Stimulated activated CD8-positive, alpha-beta memory T cell treated with anti-CD3 and anti-CD28 coated beads, Interleukin-4, amount 100 ng/mL, for 24 hours (primary cell): ENCODE measurements at places on chromosomes 3 and 15.

GRCh38 chr3:135166266-135166825, 371.3 kb downstream of the EPHB1 start:
- DNase-seq = no peak

DNA sequence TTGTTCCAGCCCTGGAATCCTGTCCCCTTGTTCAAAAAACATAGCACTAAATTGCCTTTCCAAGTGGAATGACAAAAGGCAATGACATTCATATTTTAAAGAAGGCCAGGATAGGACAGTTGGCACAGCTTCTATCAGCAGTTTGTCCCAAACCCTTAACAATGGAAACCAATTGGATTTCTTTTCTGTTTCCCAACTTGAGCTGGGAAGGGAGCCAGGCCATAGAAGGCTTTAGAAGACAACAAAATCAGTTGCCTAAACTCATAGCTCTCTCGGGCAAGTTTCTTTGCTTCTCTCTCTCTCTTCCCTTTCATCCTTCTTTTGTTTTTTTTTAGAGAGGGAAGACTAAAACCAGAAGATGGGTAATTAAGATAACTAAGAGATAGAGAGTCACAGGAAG, 227.7 kb upstream of the TPRG1 start:
- DNase-seq = no peak

DNA sequence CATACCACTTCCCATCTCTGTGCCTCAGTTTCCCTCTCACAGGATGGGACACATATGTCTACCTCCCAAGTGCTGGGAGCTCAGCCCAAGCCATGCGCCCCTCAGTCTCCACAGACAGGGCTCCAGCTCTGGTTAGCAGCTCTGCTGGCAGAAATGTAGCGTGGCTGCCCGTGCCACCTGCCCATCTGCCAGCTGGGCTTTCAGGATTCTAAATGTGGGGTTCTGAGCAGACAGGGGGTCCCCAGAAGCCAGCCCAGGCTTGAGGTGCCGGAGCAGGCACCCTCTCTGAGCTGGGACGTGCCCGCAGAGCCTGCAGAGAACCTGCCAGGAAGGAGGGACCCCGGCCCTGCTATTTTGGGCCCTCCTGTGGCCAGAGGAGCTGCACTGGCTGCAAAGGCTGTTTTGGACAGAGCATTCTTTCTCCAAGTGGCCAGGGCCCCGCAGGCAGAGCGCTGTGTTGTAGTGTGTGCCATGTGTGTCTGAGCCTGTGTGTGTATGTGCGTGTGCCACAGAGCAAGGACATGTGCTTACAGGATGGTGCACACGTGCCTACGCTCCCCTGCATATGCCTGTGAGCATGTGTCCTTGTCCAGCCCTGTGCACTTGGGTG, 31.7 kb downstream of the PSTPIP1 start:
- DNase-seq = no peak

- no peak for DNase-seq
These were observed 74.8 kb downstream of the AQP9 start for GRCh38 chr15:58212909-58213526.

GRCh38 chr15:47872208-47872607, 154.9 kb downstream of the SEMA6D start:
- DNase-seq = no peak

- no peak for DNase-seq
These were observed 171.5 kb downstream of the RPLP1 start for GRCh38 chr15:69624155-69624520.

GRCh38 chr3:106294121-106294520, 425.3 kb upstream of the CBLB start:
- no peak for DNase-seq

- no peak for DNase-seq
These were observed 292.0 kb downstream of the PLCL2 start for GRCh38 chr3:17176757-17177156.

GRCh38 chr3:45642731-45643152, 46.5 kb upstream of the SACM1L start:
- no peak for DNase-seq

- DNase-seq = no peak
These were observed 292.0 kb upstream of the SLCO3A1 start for GRCh38 chr15:91561371-91562100.

DNA sequence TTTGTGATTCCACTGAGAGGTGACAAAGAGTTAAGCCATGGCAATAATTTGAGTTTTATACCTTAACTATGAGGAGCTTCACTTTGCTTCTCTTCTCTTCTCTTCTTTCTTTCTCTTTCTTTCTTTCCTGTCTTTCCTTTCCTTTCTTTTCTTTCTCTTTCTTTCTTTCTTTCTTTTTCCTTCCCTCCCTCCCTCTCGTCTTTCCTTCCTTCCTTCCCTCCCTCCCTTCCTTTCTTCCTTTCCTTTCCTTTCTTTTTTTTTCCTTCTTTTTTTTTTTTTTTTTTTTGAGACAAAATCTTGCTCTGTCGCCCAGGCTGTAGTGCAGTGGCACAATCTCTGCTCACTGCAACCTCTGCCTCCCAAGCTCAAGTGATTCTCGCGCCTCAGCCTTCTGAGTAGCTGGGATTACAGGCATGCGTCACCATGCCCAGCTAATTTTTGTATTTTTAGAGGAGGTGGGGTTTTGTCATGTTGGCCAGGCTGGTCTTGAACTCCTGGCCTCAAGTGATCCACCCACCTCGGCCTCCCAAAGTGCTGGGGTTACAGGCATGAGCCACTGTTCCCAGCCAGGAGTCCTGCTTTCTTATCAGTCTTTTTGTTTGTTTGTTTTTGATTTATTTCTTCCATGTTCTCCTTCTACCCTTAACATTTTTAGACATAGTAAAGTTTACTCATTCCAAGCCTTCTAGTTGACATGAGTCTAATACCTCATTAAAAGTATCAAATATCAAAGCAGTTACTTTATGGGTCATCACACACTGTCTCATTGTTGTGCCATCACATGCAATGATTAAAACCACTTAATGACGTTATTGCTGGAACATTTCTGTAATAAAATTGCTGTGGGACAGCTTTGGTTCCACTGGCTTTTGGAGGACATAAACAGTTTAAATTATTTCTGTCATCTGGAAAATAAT, 29.9 kb downstream of the SLC49A4 start:
- DNase-seq = no peak

DNA sequence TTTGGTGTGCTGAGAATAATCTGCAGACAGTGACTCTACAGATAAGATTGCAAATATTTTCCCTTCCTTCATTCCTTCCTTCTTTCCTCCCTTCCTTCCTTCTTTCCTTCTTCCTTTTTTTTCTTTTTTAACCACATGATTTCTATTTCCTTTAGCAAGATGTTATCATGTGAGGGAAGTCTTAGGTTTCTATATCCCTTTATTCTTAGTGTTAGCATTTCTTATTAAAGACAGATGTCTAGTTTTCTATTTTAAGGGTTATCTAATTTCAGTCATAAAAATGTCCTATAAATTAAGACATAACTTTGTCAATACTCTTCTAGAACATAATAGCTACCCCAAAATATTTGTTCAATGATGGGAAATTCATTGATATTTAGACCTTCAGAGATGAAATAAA, 470.9 kb downstream of the LPP start:
- no peak for DNase-seq

DNA sequence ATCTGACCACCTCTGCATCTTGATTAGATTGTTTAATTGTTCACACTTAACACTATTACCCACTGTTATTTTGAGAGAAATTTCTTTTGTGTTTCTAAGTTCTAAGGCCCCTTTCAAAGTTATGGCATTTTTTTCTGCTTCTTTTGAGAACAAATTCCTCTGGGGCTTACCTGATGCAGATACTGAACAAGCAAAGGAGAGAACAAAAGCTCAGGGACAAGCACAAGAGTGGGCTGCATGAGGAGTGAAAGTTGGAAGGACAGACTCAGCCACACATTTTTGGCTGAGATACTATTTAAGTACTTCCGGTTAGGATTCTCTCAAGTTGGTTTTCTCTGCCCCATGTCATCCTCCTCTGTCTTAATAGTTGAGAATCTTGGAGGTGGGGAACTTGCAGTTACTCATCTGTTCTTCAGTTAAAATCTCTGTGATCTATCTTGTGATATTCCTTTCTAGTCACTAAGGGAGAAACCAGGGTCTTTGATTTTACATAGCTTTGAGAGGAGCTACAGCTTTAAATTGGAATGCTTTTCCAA, 54.7 kb downstream of the CMTM6 start:
- DNase-seq = no peak

DNA sequence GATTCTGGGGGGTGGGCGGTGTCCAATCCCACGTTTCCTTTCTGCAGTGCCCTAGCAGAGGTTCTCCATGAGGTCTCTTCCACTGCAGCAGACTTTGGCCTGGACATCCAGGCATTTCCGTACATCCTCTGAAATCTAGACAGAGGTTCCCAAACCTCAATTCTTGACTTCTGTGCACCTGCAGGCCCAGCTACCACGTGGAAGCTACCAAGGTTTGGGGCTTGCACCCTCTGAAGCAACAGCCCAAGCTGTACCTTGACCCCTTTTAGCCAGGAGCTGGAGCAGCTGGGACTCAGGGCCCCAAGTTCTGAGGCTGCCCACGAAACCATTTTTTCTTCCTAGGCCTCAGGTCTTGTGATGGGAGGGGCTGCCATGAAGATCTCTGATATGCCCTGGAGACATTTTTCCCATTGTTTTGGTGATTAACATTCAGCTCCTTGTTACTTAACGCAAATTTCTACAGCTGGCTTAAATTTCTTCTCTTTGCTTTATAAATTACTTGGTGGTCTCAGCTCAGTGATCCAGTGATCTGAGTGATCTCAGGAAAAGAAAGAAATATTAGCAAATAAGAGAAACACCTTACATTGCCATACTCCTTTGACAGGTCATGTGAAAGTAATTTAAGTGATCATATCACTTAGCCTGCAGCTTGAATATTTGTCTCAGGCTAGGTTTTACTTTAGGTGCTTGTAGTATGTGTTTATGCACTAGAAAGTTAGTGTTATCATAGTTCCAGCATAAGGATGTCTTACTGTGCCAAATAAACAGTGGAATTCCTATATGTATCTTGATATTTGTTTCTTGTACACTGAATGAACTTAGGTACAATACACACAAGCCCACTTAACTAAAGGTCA, 3.0 kb downstream of the SNAP23 start:
- no peak for DNase-seq

DNA sequence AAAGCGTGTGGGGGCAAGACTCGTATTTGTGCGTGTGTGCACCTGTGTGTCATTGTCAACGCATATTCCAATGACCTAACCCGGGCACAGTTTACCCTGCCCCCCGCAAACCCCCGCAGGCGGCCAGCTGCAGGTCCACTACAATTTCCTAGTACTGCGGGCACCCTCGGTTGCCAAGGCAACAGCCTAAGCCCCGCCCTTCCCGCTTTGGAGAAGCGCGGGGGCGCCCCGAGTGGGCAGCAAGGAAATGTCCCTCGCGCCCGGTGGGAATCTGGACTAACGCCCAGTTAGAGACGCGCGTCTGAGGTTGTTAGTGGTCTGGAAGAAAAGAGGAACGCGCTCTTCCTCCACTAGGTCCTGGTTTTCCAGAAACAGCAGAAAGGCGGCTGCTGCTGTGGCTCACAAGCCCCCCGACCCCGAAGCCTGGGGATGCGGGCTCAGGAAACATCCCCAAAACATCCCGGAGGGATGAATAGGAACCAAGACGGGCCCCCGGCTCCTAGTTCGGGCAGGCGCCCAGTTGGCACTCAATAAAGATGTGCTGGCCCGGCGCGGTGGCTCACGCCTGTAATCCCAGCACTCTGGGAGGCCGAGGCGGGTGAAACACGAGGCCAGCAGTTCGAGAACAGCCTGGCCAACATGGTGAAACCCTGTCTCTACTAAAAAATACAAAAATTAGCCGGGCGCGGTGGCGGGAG, 1.1 kb downstream of the ABHD14A start:
- DNase-seq = no peak

GRCh38 chr15:57196865-57197264, 179.4 kb upstream of the CGNL1 start:
- no peak for DNase-seq

- DNase-seq = no peak
These were observed 64.4 kb upstream of the FLNB start for GRCh38 chr3:57943525-57944495.

DNA sequence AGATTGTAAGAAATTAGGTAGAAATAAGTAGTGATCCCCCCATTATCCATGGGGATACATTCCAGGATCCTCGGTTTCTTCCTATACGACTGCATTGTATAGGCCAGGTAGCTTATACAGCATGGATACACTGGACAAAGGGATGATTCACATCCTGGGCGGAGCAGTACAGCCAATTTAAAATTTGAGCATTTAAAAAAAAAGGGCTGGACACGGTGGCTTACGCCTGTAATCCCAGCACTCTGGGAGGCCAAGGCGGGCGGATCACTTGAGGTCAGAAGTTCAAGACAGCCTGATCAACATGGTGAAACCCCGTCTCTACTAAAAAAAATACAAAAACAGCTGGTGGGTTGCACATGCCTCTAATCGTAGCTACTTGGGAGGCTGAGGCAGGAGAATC, 976 bp upstream of the ARGFX start:
- no peak for DNase-seq

GRCh38 chr3:119672776-119673175, 4.4 kb downstream of the COX17 start:
- DNase-seq = no peak

DNA sequence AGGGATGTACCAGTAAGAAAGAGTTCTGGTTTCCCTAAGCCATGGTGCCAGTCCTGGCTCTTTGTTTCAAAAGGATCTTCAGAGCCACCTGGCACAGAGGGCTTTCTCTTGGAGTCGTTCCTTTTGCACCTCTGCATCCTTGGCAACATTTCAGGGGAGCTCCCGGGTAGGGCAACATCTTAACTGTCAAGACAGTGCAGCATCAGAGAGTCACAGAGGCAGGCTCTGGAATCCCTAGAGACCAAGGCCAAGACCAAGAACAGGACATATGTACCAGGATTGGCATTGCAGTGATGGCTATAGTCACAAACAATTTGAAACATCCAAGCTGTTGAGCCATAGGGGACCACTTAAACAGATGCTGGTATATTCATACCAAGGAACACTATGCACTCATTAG, 129.4 kb upstream of the ADPGK start:
- no peak for DNase-seq

GRCh38 chr3:124745756-124746155, 15.5 kb downstream of the UMPS start:
- no peak for DNase-seq

- no peak for DNase-seq
These were observed 110.5 kb upstream of the RAP2B start for GRCh38 chr3:153051427-153052095.

DNA sequence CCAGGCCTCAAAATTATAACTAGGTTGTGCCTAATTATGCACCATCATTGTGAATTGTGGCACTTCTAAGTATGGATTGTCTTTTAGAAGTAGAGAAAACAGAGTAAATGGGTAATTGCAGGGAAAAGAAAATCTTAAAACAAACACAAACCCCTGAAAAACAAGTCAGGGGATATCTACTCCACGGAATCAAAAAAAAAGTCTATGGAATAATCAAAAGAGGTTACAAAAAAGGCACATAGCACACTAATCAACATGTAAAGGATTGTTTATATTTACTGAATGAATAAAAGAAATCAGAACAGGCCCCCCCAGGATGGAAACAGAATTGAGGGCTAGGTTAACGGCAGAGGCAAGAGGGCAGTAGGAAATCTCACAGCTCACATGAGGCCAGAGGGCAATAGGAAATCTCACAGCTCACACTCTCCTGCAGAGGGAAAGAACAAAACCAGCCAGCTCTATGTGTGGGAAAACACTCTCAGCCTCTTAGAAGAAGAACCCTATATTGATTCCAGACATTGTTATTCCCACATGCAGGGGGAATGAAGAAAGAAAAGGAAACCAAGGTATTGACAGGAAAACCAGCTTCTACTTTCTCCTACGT, 72.7 kb upstream of the FNDC3B start:
- DNase-seq = no peak

GRCh38 chr3:31157893-31158620, 263.6 kb upstream of the GADL1 start:
- no peak for DNase-seq

GRCh38 chr3:12234906-12235305, 54.0 kb upstream of the PPARG start:
- no peak for DNase-seq
